ENCODE measurements at places on chromosomes 13 and 19.

DNA sequence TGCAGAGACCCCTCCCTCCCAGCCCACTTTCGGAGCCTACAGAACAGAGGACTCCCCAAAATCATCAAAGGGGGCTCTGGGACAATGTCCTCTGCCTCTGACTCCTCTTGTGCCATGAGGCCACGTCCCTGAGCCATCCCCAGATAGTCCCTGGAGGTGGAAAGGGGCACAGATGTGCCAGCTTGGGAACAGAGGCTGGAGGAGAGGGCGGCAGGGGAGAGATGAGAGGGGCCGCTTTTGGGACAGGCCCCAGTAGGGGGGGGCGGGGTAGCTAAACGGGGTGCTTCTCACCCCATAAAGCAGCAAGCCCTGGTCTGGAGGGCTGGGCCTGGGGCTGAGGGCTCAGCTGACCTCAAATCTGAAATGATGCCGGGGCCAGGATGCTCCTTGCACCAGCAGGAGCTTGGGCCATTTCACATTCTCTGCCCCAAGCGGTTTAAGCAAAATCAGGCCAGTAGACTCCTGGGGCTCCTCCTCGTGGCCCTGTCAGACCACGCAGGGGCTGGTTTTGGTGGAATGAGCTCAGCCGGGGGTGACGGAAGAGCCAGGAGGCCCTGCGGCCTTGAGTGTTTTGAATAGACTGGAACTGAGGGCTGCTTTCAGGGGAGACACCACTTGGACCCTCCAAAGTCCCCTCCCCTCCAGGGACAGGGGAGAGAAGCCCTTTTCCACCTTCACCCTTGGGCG is 27.1 kb downstream of the ONECUT3 start:
- DNase-seq = no peak

- no peak for DNase-seq
These were observed 40.1 kb downstream of the GPC6 start for GRCh38 chr13:93266681-93267080.

- DNase-seq = no peak
These were observed 175.1 kb downstream of the ITGBL1 start for GRCh38 chr13:101627556-101627943.

- DNase-seq = no peak
These were observed at the start of gene CAMSAP3 for GRCh38 chr19:7595466-7596133. Gene CAMSAP3, plus strand, starts transcription at chr19:7595863. Its CDS starts 140 bp downstream, at chr19:7596003.

DNA sequence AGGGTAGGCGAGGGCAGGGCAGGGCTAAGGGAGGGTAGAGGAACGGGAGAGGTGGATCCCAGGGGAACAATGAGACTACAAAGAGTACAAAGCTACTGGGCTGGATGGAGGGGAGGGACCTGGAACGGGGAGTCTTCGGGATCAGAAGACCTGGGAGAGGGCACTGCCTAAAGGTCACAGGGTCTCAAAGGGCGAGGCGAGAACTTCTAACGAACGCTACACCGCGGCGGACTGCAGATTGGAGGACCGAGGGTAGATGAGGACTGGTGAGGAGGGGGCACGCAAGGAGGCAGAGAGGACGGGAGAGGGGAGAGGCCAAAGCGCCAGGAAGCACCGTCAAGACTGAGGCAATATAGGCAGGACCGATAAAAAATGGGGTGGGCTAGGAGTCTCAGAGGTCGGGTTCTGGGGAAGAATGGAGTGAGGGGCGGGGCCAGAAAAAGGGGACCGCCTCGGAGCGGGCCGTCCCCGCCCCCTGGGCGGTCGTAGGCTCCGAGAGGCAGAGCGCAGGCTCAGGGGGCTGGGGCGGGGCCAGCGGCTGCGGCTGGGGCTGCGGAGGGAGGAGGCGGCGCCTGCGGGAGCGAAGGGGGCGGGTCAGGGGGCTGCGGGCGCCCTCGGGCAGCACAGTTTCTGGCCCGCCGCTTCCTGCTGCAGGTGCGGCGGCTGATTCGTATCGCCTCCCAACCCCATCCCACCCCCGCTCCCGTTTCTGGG is 1.3 kb upstream of the KCNC3 start:
- DNase-seq = peak; percentile 57

DNA sequence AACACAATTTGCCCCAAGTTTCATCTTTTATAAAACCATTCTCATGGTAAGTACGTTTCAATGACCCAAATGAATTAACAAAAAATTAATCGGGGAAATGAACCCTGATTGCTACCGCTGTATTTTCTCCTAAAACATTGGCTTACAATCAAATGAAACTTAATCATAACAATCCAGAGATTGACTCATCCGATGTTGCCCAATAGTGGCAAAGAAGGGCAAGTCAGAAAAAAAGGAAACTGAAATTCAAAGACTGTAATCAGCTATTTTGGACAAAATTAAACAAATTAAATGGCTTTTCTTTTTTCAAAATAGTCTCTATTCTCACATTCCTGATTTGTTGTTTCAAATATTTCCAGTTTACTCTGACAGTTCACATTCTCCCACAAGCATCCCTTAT is 3.9 kb upstream of the ACOD1 start:
- DNase-seq = no peak

- DNase-seq = no peak
These were observed 231.2 kb downstream of the FGF9 start for GRCh38 chr13:21901811-21902708.

DNA sequence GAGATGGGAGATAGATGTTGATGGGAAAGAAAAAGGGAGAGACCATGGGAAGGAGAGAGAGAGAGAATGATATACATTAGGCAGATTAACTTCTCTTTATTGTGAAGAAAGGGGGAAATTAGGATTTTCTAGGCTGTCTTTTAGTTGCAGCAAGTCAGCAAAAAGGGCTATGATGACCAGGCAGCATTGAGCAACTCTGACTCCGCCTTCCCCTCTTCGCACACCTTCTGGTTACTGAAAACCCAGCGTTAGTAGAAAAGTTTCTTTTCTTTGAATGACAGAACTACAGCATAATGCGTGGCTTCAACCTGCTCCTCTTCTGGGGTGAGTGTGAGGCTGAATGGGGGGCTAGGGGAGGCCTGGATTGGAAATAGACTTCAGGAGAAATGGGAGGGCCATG is at the start of gene ADGRE1:
TSS of gene ADGRE1 (plus strand) at position 264 of the 400 bp plus-strand sequence. CDS start at position 294, 30 bp downstream.
- DNase-seq = no peak

All from stimulated activated CD8-positive, alpha-beta memory T cell treated with anti-CD3 and anti-CD28 coated beads, Interleukin-7, amount 100 ng/mL, for 1 hour (primary cell).